ENCODE measurements at places on chromosomes 3 and 15. TPM values are rescaled to one million over a fixed set of nuclear protein-coding genes. Genes with fewer than 3 reads are reported as not detected.
A peak's percentile ranks its signal among the peaks of the same experiment; 100 is the strongest.

- no peaks in the 10 kb centered on the region for H3K4me1 ChIP-seq
- H3K36me3 ChIP-seq: no peaks in the 10 kb centered on the region
- no peak overlapping the region for H3K27ac ChIP-seq
- no peak for DNase-seq
- no peaks in the 10 kb centered on the region for H3K27me3 ChIP-seq
- no peak overlapping the region for H3K4me3 ChIP-seq
Observed at GRCh38 chr3:167187221-167187620, 192.9 kb downstream of the ZBBX start.

Gene GOLGA6L4
- total RNA-seq: 0.92 TPM

Gene DIS3L
- total RNA-seq: 26.3 TPM

- DNase-seq: no peak
- no peak overlapping the region for H3K4me3 ChIP-seq
- H3K36me3 ChIP-seq: no peaks in the 10 kb centered on the region
- H3K27me3 ChIP-seq: no peaks in the 10 kb centered on the region
Observed at GRCh38 chr3:117665296-117665695, 955.7 kb downstream of the TUSC7 start.

- DNase-seq: no peak
- no peaks in the 10 kb centered on the region for H3K27me3 ChIP-seq
- no peak overlapping the region for H3K27ac ChIP-seq
- no peak overlapping the region for H3K4me3 ChIP-seq
- no peaks in the 10 kb centered on the region for H3K36me3 ChIP-seq
- H3K4me1 ChIP-seq: peaks cover 25% of the 10 kb centered on the region
Observed at GRCh38 chr15:39778021-39778420, 4.6 kb downstream of the FSIP1 start.

GRCh38 chr15:57290187-57290586 lies 86.1 kb upstream of the CGNL1 start:
- peaks cover 49% of the 10 kb centered on the region for H3K36me3 ChIP-seq
- no peaks in the 10 kb centered on the region for H3K4me1 ChIP-seq
- DNase-seq: no peak

DNA sequence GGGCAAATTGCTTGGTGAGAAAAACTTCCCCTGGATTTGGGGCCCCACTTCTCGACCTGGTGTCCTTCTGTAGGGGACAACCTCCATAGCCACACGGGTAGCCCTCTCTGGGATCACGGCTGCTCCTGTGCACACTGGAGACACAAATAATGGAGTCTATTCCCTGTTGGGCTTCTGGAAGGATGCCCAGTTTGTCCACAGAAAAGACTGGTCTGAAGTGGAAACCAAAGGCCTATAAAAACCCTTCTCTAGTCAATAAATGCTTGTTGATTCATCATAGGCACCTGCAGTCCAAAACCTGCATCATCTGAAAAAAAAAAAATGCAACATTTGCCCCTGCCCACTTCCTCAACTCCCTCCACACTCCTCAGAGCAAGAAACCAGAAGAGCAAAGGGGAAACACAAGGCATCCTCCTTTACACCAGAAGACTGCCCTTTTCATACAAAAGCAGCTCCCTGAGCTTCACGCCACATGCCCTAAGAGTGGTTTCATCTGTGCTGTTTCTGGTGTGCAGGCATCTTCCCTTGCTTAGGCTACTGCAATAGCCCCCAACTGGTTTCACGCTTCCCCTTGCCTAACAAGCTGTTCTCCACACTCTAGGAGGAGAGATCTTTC lies 36.3 kb downstream of the SRGAP3 start:
- no peaks in the 10 kb centered on the region for H3K36me3 ChIP-seq
- no peaks in the 10 kb centered on the region for H3K4me1 ChIP-seq
- no peaks in the 10 kb centered on the region for H3K27me3 ChIP-seq
- H3K27ac ChIP-seq: no peak overlapping the region
- no peak overlapping the region for H3K4me3 ChIP-seq
- no peak for DNase-seq

- no peaks in the 10 kb centered on the region for H3K4me1 ChIP-seq
- no peak overlapping the region for H3K4me3 ChIP-seq
- no peak overlapping the region for H3K27ac ChIP-seq
- peaks cover 2% of the 10 kb centered on the region for H3K27me3 ChIP-seq
- DNase-seq: no peak
Observed at GRCh38 chr15:92608866-92609700, 46.5 kb downstream of the FAM174B start.

Gene CAMK2N2
- 0.21 TPM for total RNA-seq

Gene TTLL13
- total RNA-seq: 0.55 TPM

Gene ACKR4
- not detected for total RNA-seq

Gene GOLGA6B
- not detected for total RNA-seq

DNA sequence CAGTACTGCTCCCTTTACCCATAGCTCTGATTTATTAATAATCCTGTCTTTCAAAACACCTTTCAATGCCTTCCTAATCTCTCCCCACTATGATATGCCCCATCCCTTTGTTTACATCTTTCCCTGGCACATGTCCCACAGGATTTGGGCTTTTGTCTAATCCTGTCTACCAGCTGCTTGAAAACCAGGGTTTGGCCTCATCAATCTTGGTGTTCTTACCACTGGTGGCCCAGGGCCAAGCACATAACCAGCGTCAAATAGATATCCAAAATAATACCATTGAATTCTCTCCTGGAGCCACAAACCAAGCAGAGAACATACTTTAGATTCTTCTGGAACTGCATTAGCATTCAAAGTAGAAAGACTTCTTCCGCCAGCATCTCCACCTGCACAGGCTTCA lies 104.8 kb upstream of the PPP2R3A start:
- no peak for DNase-seq
- H3K27me3 ChIP-seq: peaks cover 2% of the 10 kb centered on the region
- no peak overlapping the region for H3K27ac ChIP-seq
- H3K36me3 ChIP-seq: no peaks in the 10 kb centered on the region
- H3K4me3 ChIP-seq: no peak overlapping the region
- H3K4me1 ChIP-seq: no peaks in the 10 kb centered on the region

DNA sequence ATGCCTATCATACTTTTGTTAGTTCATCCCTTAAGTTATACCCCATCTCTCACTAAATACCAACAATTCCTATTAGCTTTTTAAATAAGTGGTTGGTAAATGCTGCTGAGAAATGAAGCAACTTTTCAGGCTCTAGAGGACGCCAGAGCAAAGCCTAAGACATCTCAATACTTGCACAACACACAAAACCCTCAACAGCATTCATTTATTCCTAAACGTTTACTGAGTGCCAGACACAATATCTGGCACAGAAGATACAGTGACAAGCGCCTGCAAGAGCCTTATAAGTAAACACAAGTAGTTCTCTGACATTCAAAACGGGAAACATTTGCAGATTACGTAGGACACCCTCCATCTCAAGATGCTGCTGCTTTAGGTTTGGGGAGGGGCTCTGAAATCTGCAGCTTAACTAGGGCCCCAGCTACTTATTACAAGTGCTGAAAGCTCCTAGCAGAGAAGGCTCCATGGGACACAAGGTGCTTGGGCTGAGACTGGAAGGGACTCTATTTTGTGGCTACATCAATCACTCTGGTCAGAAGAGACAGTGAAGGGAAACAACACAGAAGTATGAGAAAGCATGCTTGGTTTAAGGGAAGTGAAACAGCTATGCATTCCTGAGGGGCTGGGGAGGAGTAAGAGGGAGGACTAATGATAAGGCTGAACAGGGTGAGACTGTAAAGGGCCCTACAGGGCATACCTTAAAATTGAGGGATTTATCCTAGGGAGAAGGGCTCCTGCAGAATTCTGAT lies 311.3 kb downstream of the PLCL2 start:
- no peak overlapping the region for H3K4me3 ChIP-seq
- no peak for DNase-seq

Gene ABCC5
- total RNA-seq: 13.3 TPM

GRCh38 chr3:186514296-186515002 lies 29.7 kb downstream of the CRYGS start:
- peaks cover 96% of the 10 kb centered on the region for H3K4me1 ChIP-seq
- no peak overlapping the region for H3K4me3 ChIP-seq
- H3K27ac ChIP-seq: peak overlapping the region; percentile 81

- peaks cover 56% of the 10 kb centered on the region for H3K36me3 ChIP-seq
- H3K27ac ChIP-seq: peak overlapping the region; percentile 59
- no peaks in the 10 kb centered on the region for H3K27me3 ChIP-seq
Observed at GRCh38 chr3:105834768-105835167, 34.0 kb downstream of the CBLB start.

Gene C2CD4B
- total RNA-seq: 1.5 TPM

Gene EPHA3
- total RNA-seq: not detected

DNA sequence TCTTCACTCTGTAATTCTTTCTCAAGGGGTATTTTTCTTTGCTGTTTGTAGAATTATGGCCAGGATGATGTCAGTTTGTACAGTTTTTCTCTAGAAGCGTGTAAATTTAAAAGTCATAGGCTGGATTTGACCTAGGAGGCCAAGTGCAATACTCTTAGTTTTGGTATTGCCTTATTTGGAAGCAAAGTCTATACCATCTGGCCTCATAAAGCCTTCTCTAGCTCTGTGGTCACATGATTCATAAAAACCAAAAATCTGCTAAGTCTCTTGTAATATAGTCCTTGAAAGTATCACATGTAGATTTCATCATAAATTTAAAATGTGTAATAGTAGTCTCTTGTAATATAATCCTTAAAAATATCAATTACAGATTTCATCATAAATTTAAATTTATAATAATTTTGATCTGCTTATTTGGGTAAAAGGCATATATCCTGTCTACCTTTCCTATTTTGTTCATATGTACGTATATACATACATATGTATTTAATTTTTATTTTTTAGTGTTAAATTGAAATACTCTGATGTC lies 25.6 kb downstream of the TEX9 start:
- H3K4me3 ChIP-seq: no peak overlapping the region
- H3K36me3 ChIP-seq: no peaks in the 10 kb centered on the region
- no peaks in the 10 kb centered on the region for H3K27me3 ChIP-seq
- H3K4me1 ChIP-seq: peaks cover 2% of the 10 kb centered on the region
- H3K27ac ChIP-seq: no peak overlapping the region

GRCh38 chr3:66363148-66363547 lies 137.7 kb downstream of the LRIG1 start:
- no peak for DNase-seq
- H3K27ac ChIP-seq: no peak overlapping the region
- no peaks in the 10 kb centered on the region for H3K4me1 ChIP-seq
- no peaks in the 10 kb centered on the region for H3K27me3 ChIP-seq
- H3K36me3 ChIP-seq: peaks cover 3% of the 10 kb centered on the region

GRCh38 chr15:76342058-76342381 lies 5.4 kb downstream of the ISL2 start:
- H3K4me1 ChIP-seq: peaks cover 55% of the 10 kb centered on the region
- no peak for DNase-seq
- H3K4me3 ChIP-seq: peak overlapping the region; percentile 33
- H3K36me3 ChIP-seq: no peaks in the 10 kb centered on the region
- no peak overlapping the region for H3K27ac ChIP-seq

Gene PP2D1
- not detected for total RNA-seq

DNA sequence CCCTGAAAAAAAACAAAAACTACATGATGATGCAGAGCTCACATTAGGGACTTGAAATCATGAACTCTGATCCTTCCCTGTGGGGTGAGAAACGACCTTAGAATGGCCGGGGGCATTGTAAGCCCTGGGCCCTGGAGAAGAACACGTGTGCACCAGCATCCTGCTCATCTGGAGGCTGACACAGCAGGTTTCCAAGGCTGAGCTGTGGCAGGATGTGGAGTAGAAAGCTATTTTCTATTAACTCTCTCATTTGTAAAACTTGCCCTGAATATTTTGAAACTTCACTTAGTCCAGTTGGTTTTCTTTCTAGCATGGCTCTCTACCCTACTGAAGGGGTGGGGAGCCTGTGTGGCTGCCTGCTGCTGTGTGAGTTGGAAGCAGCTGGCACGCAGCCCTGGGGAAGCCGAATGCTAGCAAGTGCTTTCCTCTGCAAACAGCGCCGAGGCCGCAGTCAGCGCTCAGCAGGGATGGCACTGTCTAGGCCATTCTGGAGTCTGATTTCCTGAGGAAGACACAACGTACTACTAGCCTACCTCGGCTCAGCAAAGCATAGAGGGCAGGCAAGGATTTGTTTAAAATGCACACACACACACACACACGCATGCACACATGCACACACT lies 58.0 kb downstream of the GABRG3 start:
- no peak for DNase-seq
- H3K4me3 ChIP-seq: no peak overlapping the region
- no peaks in the 10 kb centered on the region for H3K36me3 ChIP-seq
- H3K4me1 ChIP-seq: no peaks in the 10 kb centered on the region

Gene KCNMB2
- not detected for total RNA-seq

Gene CRABP1
- total RNA-seq: not detected

- peaks cover 3% of the 10 kb centered on the region for H3K27me3 ChIP-seq
- H3K36me3 ChIP-seq: no peaks in the 10 kb centered on the region
- H3K4me1 ChIP-seq: no peaks in the 10 kb centered on the region
- no peak for DNase-seq
- no peak overlapping the region for H3K4me3 ChIP-seq
- no peak overlapping the region for H3K27ac ChIP-seq
Observed at GRCh38 chr3:63673111-63673510, 20.6 kb downstream of the SNTN start.

GRCh38 chr15:74027688-74028087 lies 33.2 kb downstream of the PML start:
- peaks cover 5% of the 10 kb centered on the region for H3K4me1 ChIP-seq
- no peak overlapping the region for H3K27ac ChIP-seq
- peaks cover 32% of the 10 kb centered on the region for H3K36me3 ChIP-seq
- DNase-seq: no peak
- H3K4me3 ChIP-seq: no peak overlapping the region

GRCh38 chr3:187107989-187108388 lies 31.3 kb downstream of the RPL39L start:
- H3K27me3 ChIP-seq: no peaks in the 10 kb centered on the region
- DNase-seq: no peak
- H3K27ac ChIP-seq: no peak overlapping the region
- no peak overlapping the region for H3K4me3 ChIP-seq
- H3K36me3 ChIP-seq: no peaks in the 10 kb centered on the region
- peaks cover 3% of the 10 kb centered on the region for H3K4me1 ChIP-seq

Gene PLCB2
- 65.3 TPM for total RNA-seq

Gene ALDH1L1
- not detected for total RNA-seq

DNA sequence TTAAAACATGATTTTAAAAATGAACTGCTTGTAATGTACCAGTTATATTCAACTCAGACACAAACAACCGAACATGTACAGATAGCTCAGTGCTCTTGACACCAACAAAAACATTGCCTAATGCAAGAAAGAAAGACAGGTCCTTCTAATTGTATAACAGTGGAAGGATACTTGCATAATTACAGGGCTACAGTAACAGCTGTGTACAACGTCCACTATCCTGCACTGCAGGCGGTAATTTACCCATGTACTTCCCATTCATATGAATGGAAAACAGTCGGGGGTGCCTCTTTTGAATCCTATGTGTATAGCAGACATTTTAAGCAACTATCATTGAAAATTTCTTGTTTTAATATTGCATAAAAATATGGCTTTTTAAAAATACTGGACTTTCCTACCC lies 41.1 kb upstream of the PLSCR5 start:
- no peaks in the 10 kb centered on the region for H3K36me3 ChIP-seq
- no peaks in the 10 kb centered on the region for H3K4me1 ChIP-seq
- H3K27ac ChIP-seq: no peak overlapping the region
- no peak overlapping the region for H3K4me3 ChIP-seq
- no peak for DNase-seq
